ENCODE measurements at places on chromosomes 12 and 14. TPM values are rescaled to one million over a fixed set of nuclear protein-coding genes. Genes with fewer than 3 reads are reported as not detected.

- no peak for DNase-seq
These were observed 126.0 kb upstream of the KITLG start for GRCh38 chr12:88706286-88706685.

- DNase-seq: no peak
These were observed 1.6 kb upstream of the ACTR6 start for GRCh38 chr12:100199023-100199346.

- no peak for DNase-seq
These were observed 183.2 kb downstream of the NTS start for GRCh38 chr12:86057092-86057845.

DNA sequence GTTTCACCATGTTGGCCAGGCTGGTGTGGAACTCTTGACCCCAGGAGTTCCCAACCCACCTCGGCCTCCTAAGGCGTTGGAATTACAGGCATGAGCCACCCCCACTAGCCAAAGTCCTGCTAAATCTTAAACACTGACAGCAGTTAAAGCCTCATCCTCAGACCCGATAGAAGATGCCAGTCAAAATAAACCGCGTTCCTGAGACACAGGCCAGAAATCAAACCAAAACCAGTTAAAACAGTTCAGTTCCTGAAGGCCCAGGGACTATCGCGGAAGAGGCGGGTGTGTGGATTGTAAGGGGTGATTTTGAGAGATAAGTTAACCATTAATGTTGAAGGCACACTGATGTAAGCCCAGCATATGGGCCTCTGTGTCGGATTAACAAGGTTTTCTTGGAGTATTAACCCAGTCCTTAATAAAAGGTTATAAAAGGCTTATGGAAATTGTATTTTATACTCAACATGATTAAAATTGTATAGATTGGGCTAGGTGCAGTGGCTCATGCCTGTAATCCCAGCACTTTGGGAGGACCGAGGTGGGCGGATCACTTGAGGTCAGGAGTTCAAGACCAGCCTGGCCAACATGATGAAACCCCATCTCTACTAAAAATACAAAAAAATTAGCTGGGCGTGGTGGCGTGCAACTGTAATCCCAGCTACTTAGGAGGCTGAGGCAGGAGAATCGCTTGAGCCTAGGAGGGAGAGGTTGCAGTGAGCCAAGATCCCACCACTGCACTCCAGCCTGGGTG, 18.7 kb upstream of the CDCA4 start:
- DNase-seq: no peak

GRCh38 chr12:25100194-25101091, 94.5 kb downstream of the DNAI7 start:
- no peak for DNase-seq

GRCh38 chr14:20781803-20782202, 735 bp downstream of the RNASE6 start:
- no peak for DNase-seq

GRCh38 chr14:92603309-92604242, 90.0 kb downstream of the RIN3 start:
- peak; percentile 2 for DNase-seq

DNA sequence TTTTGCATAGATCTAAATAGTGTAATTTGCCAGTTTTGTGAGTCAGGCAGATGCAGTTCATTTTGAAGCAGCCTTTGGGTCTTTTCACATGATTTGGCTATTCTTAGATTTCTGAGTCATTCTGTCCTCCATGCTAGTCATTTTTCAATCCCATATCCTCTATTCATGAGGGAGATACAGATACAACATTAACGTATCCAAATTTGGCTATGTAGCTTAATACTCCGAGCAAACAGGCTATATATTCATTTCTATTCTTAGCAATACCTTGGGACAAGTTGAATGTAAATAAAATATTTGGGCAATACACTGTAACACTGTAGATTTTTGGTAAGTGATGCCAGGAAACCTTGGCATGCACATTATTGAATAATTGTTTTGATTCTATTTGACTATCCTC, 270.7 kb upstream of the PDE3A start:
- no peak for DNase-seq

METAP2 gene
- total RNA-seq: 45.6 TPM

BLOC1S1 gene
- 165 TPM for total RNA-seq

DPPA3 gene
- total RNA-seq: not detected

BEGAIN gene
- 1.5 TPM for total RNA-seq

IKZF4 gene
- total RNA-seq: 1.9 TPM

LRP1-AS gene
- not detected for total RNA-seq

KERA gene
- not detected for total RNA-seq

SSTR1 gene
- total RNA-seq: 0.56 TPM

Data from HT-29 (cell line).